ENCODE measurements at places on chromosomes 2 and 18.
A peak's percentile ranks its signal among the peaks of the same experiment; 100 is the strongest.

DNA sequence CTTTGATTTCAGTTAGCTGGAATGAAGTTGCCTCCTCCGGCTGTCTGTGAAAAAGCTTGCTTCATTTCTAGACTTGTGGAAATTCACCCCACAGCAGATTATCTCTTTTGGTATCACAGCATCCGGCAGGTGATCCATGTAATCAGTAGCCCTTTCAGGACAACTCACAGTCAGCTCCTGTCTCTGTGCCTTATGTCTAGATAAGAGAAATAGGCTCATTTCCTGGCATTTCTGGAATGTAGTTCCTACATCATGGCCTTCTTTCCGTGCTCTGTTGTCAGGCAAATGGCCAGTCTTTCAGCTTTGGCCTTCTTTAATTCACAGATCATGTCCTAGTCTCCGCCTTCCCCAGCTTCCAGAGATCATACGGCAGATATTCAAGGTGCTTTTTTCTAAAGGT, 455.4 kb downstream of the NUP35 start:
- no peak for DNase-seq

- peak; percentile 51 for DNase-seq
These were observed 762 bp upstream of the GAD1 start for GRCh38 chr2:170815746-170816503.

GRCh38 chr2:42900289-42900891, 108.0 kb upstream of the HAAO start:
- no peak for DNase-seq

DNA sequence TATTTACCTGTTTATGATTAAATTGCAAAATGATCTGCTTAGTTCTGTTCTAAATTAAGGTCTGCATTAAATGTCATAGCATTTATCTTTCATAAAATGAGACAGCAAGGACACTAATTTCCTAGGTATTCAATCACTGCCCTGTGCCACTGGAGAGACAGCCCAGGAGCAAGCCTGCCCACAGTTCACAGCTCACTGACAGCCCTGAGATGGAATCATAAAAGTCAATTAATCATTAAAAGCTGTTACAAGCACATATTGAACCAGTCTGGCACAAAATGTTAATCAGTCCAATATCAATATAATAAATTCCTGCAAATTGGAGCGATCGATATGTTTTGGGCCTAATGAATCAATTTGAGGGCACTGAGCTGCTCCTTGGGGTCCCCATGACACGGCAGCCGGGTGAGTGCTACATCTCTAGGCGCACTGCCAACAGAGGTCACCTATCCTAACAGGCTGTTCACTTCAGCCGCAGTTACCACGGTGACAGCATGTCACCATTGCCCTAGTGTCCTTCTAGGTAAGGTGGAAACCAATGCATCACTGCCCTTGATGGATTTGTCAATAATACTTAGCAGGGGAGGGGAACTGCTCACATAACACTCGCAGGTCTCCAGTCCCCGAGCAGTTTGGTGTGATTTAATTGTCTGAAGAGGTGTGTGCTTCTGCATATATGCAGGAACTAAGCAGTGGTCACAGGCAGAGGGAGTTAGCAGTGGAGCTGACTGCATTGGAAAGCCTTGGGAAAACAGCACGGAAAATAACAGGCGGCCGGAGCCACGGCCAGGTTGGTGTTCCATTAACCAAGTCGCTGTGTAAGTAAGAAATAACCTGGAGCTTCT, 47.3 kb downstream of the POU3F3 start:
- DNase-seq, result no peak

DNA sequence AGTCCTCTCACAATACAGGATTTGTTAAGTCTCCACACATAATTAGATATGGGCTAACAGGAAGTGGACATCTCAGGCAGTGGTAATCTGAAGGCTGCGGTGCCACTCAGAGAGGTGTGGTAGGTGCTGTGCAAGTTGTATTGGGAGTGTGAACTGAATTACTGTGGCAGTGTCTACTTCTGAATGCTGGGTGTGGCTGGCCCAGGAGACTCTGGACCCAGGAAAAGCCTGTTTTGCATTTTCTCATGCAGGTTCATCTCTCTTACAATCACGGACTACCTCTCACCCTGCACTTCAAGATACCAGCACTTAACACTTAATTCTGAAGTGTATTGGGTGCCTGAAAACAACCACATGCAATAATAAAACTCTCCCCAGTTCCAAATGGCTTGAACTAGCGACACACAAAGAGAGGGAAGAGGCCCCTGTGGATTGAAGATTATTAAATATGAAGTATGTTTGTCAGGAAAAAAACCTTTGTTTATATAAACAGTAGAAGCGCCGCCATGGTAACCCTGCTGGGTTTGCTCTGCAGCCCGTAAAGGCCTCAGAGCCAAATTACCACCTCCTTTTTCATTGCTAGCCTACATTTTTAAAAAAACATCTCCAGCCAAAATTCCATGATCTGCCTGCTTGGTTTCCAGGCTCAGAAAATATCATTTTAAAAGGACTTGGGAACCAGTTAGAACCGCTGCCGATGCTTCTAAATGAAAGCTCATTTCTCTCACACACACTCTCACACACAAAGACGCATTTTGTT, 77.5 kb downstream of the GFPT1 start:
- DNase-seq, result no peak

DNA sequence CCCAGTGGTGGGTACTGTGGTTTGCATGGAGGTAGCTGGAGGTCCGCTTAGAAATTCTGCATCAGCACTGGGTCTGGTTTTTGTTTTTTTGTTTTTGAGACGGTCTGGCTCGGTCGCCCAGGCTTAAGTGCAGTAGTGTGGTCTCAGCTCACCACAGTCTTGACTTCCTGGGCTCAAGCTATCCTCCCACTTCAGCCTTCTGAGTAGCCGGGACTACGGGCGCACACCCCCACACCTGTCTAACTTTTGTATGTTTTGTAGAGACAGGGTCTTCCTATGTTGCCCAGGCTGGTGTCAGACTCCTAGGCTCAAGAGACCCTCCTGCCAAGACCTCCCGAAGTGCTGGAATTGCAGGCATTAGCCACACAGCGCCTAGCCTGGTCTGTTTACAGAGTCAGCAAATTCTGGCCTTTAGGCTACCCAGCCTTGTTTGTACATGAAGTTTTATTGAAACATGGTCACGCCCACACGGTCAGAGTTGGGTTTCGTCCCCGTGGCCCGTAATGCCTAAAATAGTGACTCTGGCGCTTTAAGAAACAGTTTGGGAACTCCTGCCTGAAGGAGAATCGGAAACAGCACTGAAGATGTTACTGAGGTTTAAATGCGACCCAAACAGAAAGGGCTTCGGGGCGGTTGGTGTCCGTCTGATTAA, 32.7 kb downstream of the CTDP1 start:
- no peak for DNase-seq

GRCh38 chr18:28594034-28594433, 417.1 kb upstream of the CDH2 start:
- no peak for DNase-seq

DNA sequence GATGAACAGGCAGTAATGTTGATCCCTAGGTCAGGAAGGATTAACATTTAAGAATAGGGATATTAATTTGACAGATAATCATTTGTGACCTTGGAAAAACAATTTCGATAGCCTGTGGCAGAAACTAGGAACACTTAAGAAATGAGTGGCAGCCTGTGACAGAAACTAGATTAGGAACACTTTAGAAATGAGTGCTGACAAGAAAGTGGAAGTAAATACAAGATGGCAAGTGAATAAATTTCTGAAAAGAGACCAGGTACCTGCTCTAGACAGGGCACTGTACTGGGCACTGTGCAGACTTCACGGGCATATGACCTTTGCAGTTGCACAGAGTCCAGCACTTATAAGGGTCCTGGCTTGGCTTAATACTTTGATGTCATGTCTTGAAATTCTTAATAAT, 5.5 kb upstream of the HNRNPA3 start:
- DNase-seq, result no peak

- no peak for DNase-seq
These were observed 252.3 kb downstream of the MYCN start for GRCh38 chr2:16192416-16193216.

GRCh38 chr2:240701091-240701735, 9.5 kb downstream of the AQP12A start:
- no peak for DNase-seq

DNA sequence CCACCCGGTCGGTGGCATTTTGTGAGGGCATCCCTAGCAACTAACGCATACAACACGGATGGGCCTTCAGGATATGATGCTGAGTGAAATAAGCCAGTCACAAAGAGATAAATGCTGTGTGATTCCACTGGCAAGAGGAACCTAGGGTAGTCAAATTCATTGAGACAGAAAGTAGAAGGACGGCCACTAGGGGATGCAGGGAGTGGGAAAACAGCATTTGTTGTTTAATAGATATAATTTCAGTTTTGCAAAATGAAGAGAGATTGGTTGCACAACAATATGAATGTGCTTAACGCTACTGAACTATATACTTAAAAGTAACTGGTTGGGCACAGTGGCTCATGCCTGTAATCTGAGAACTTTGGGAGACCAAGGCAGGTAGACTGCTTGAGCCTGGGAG, 112.9 kb downstream of the AFF3 start:
- no peak for DNase-seq

DNA sequence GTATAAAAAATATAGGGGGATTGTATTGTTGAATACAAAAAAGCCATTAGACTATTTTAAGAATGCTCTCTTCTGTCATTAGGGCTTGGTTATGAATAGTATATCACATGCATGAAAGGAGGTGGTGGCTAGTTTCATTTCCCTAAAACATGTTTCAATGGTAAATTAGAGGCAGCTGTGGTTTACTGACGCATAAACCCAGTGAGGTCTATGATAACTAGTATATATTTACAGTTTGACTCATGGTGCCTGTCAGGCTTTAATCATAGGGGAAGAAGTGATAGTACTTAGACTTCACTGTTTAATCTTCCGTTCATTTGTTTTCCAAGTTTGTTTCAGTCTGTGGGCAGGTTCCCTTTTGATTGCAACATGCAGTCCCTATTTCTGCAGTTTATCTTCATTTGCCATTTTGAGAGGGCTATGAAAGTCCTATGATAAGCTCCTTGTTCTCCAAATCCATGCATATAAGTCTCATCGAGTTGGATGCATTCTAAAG, 55.1 kb upstream of the MAP4K3 start:
- peak; percentile 41 for DNase-seq

- peak; percentile 32 for DNase-seq
These were observed at the start of gene NLRC4 for GRCh38 chr2:32264422-32265105. NLRC4 (minus strand) TSS chr2:32264886; CDS start chr2:32256775, 8,111 bp downstream.

DNA sequence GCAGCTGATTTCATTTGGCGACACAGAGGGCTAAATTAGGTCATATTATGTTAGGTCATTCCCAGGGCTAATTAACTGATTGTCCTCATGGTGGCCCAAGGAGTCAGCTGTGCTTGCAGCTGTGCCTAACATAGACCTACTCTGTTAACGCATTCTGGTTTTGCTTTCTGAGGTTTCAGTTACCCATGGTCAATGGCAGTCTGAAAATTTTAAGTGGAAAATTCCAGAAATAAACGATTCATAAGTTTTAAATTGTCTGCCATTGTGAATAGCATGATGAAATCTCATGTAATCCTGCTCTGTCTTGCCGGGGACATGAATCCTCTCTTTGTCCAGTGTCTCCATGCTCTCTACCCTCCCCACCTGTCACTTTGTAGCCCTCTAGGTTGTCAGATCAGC, 168.7 kb downstream of the KCNS3 start:
- no peak for DNase-seq

- DNase-seq, result no peak
These were observed 98.5 kb upstream of the RMDN2 start for GRCh38 chr2:37826611-37827010.

All from CD4-positive, alpha-beta T cell treated with Interleukin-15 for 1 hour (primary cell).